HTR-8/SVneo (cell line): ENCODE measurements at places on chromosomes 1 and 21.

GRCh38 chr1:35555212-35555584 lies 2.0 kb downstream of the KIAA0319L start:
- no peak for DNase-seq

- peak; percentile 24 for DNase-seq
These were observed 109.7 kb upstream of the ZBTB40 start for GRCh38 chr1:22341791-22342605.

- DNase-seq, result no peak
These were observed 550.9 kb downstream of the SMYD3 start for GRCh38 chr1:245956225-245956624.

GRCh38 chr1:36055706-36056105 lies 28.2 kb upstream of the TEKT2 start:
- no peak for DNase-seq

- DNase-seq, result no peak
These were observed 3.0 kb downstream of the ATP2B4 start for GRCh38 chr1:203629507-203630082.

DNA sequence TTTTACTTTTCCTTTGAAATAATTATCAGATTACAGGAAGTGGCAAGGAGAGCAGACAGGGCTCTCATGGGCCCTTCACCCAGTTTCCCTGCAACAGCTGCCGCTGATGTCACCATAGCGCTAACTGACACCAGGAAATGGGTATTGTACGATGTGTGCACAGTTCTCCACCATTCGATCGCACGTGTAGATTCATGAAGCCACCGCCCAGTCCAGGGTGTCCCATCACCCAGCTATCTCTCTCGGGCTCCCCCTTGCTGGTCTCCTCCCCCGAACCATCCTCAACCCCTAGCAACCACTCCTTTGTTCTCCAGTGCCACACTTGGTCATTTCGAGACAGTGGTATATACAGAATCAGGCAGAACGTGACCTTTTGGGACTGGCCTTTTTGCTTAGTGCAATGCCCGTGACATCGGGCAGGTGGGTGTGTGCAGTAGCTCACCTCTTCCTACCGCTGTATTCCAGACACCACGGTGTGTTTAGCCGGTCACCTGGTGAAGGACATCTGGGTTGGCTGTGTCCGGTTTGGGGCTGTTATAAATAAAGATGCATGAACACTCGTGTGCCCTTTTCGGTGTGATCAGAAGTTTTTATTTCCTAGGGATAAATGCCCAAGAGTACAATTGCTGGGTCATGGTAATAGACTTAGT lies 118.4 kb downstream of the CRYAA start:
- no peak for DNase-seq

- DNase-seq, result no peak
These were observed 33.5 kb upstream of the ADAM30 start for GRCh38 chr1:119929643-119930315.

- peak; percentile 39 for DNase-seq
These were observed 570 bp upstream of the NPR1 start for GRCh38 chr1:153677718-153678518.

GRCh38 chr1:48789903-48790302 lies 13.2 kb upstream of the BEND5 start:
- no peak for DNase-seq

GRCh38 chr1:201376464-201377374 lies 761 bp downstream of the TNNT2 start:
- peak; percentile 96 for DNase-seq

DNA sequence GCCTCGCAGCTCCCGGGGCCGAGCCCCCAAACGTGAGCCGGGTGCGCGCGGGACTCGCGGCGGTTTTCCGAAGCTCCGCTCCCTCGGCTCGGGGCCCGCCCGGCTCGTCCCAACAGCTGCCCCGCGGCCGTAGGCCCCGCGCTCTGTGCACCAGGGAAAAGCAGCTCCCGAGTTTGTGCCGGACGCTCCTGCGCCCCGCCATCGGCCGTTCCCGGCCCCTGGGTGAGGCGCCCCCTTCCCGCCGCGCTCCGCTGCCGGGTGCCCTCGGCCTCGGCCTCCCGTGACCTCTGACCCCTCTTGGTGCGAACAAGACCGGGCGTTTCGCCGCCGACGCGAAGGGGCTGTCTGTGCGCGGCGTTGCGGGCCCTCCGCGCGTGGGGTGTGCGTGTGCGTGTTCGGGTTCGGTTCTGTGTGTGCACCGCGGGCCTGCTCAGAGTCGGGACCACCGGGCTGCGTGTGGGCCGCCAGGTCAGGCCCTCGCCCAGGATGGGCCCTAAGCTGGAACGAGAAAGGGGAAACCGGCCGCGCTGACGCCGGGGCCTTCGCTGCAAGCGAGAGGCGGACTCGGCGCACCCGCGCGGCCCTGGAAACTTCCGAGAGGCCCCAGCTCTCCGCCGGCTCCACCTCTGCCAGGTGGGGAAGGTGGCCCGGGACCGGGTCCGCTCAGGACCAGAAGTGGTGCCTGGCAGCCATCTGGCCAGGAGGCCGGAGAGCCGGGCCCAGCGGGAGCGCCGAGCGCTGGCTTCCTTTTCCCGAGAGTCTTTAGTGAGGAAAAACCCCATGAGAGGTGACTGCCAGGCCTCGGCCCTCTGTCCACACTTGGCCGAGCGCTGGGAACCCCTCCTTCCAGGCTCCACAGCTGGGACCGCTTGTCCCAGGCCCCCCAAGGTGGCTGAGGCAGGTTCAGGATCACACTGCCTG lies 1.9 kb downstream of the PRDM16 start:
- no peak for DNase-seq

- DNase-seq, result no peak
These were observed 15.4 kb upstream of the RBM34 start for GRCh38 chr1:235176486-235176885.

- no peak for DNase-seq
These were observed 29.5 kb upstream of the JUN start for GRCh38 chr1:58813361-58813760.

GRCh38 chr1:235138821-235139220 lies 10.2 kb upstream of the TOMM20 start:
- DNase-seq, result no peak
